ENCODE measurements at places on chromosomes 3 and 15.

DNA sequence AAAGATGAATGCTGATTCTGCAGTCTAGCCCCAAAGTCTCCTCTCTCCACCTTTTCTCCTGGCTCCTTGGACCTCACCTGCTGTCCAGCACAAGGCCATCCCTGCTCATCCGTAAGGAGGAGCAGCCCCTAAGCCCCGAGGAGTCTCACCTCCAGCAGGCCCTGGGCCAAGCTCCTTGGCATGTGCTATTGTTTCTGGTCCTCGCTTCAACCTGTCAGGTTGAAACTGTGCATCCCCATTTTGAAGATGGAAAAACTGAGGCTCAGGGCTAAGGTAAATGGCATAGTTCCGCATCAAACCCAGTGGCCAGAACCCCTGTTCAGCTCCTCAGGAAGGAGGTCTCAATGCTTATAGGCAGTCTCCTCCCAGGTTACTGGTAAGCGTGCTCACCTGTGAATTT is 26.1 kb downstream of the CHDH start:
- peak; percentile 64 for DNase-seq

DNA sequence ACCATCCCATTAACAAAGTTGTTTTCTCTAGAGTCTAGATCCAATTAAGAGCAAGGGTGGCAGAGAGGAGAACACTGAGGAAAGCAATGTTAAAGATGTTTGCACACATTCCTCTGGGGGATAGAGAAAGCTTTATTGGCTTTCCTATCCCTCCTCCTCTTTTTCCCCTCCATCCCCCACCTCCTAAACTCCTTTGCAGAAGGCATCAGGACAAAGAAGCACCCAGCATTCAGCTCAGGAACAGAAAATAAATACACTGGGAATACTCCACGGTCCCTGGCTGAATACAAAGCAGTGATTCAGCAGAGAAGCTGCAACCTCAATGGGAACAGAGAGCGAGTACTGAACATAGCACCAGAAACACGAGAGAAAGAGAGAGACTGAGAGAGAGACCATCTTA is 21.9 kb downstream of the LSAMP start:
- DNase-seq: no peak

DNA sequence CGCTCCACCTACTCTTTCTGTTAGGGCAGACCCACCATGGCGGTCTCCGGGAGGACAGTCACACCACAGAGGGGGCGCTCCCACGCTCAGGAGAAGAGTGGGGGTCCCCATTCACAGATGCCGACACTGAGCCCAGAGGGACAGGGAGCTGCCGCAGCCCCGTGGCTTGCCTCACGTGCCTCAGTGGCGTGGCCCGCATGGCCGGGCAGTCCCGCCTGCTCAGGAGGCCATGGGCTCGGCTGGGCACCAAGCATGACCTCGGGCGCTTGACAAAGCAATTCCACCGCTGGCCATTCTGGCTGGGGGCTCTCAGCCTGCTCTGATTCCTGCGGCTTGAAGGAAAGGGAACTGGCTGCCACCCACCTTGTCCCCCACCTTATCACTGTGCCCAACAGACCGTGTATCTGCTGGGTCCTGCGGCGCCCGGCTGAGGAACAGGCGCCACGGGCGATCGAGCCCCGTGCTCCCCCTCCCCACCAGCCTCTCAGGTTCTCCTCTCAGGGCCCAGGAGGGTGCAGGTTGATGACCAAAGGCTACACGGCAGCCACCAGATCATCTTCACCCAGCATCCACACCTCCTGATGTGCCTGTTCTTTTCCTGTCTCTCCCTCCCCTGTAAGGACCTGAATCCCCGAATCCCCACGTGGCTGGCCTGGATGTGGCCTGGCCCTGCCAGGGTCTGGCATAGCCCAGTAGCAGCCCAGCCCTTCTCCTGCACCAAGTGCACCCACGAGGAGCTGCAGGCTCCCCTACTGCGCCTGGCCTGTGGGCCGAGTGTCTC is 20.7 kb downstream of the CYFIP1 start:
- peak; percentile 69 for DNase-seq

DNA sequence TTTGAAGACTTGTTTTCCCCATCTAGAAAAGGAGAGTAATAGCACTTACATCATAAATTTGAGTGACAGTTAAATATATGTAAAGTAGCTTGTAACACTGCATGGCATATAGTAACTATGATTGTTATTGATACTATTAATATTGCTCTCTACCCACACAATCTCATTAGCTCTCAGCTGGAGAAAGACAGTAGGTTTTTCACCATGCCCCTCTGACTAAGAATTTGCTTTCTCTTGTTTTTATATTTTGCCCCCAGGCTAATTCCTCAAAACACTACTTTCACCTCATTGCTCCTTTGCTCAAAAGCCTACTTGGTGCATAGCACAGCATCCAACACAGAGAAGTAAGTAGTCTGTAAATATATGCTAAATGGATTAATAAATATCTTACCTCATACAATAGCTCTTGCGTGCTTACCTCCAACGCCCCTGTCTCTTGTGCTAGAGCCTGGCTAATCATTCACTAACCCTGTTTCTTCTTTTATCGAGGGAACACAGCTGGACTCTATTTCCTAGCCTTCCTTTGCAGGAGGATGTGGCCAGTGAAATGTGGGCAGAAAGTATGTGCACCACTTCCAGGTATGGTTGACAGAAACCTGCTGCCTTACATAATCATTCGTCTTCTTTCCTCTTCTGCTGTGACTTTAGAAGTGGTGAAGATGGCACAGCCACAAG is 190.0 kb downstream of the PLCH1 start:
- no peak for DNase-seq

Measured in cardiac septum (tissue), 1 donor.